AG09309 (cell line): ENCODE measurements at places on chromosomes 1 and 21.

DNA sequence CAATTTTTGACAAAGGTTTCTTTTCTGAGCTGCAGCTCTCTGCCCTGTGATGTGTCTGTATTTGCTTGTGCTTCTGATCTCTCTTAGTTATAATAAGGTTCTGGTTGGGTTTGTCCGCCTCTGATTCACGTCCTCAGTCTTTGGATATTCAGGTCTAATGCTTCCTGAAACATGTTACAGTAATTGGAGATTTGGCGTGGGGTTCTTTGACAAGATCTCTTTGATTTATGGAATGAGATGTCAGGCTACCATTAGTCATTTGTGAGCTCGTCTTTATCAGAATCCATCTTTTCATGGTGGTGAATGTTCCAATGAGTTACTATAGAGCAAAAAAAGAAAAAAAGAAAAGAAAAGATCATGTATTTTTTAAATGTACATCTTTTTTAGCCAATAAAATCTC is 62.5 kb downstream of the BACE2 start:
- no peak for DNase-seq

DNA sequence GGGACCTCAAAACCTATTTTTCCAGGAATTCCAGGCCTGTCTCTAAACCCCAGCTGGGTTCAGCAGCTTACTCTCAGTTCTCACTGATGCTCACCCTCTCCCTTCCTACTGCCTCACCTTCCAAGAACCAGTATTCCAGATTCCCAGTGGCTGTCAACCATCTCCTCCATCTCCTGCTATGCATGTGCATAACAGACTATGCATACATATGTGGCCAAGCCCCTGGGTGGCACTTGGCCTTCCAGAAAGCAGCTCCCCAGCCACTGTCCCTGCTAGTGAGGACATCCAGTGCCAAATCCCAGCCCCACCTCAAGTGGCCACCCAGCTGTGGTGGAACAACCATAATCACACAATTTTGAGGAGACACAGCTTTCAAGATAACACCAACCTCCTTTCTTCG is 475.7 kb upstream of the PKN2 start:
- DNase-seq = no peak

GRCh38 chr21:45574691-45575090 is 32.5 kb upstream of the SLC19A1 start:
- DNase-seq = no peak

DNA sequence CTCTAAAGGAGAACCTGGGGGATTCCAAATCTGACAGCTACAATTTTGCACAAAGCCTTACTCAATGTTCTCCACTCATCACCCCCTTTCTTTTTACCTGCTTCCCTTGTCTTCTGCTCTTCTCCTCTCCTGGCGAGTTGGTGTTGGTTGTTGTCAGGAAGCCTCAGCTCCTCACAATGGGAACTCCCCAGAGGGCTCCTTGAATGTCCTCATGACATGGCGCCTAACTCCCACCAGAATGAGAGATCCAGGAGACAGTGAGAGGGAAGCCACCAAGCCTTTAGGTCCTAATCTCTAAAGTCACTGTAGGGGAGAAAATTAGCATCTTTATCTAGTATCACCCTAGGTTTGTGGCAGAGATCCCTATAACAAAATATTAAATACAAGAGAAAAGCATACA is 87.8 kb downstream of the SLC16A1 start:
- DNase-seq = no peak

DNA sequence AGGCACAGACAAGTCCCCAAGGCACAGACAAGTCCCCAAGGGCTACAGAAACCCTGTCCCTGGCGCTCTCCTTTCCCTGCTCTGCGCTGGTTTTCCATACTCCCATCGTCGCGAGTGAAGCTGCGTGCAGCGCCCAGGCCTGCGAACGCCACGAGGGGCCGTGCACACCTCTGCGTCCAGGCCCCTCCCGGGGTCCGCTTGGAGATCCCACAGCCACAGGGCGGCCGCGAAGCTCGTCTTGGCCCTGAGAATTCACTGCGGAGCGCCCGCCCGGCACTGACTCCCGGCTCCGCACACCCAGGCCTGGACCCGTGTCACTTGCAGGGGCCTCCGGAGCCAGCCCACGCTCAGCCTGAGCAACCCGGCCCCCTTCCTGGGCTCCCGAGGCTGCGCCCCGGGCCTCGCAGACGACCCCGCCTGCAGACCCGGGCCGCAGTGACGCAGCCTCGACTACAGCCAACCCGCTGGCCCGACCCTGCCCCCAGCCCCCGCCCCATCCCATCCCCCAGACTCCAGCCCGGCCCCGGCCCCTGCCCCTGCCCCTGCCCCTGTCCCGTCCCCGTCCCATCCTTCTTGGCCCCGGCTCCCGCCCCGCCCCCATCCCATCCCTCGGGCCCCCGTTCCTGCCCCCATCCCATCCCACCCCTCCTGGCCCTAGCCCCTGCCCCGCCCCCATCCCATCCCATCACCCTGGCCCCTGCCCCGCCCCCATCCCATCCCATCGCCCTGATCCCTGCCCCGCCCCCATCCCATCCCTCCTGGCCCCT is 841 bp downstream of the POFUT2 start:
- DNase-seq = no peak

GRCh38 chr1:47128221-47128620 is 9.0 kb upstream of the CYP4A22 start:
- DNase-seq = no peak

DNA sequence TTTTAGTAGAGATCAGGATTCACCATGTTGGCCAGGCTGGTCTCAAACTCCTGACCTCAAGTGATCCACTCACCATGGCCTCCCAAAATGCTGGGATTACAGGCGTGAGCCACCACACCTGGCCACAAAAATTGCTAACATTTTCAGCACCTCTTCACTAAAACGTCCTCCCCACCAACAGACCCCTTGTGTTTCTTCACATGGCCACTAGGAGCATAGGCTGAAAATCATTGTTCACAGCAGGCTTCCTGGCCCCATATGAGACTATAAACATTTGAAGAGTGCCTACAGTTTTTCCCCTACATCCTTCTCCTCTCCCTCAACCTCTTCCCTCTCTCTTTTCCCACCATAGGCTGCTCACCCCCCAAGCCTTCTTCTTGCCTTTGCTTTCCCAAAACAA is 28.0 kb upstream of the SFPQ start:
- DNase-seq = no peak

DNA sequence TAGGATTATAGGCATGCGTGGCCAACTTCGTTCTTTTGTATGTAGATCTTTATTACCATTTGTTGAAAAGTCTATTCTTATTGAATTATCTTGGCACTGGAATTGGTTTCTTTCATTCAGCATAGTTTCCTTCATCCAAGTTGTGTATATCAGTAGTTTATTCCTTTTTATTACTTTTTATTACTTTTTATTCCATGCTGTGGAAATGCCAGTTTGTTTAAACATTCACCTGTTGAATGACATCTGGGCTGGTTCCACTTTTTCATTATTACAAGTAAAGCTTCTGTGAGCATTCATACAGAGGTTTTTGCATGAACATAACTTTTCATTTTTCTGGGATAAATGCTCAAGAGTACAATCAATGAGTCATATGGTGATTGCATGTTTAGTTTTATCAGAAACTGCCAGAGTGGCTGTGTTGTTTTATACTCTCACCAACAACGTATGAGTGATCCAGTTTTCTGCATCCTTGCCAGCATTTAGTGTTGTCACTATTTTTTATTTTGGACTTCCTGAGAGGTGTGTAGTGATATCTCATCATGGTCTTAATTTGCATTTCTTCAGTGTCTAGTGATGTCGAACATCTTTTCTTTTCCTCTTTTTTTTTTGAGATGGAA is 28.6 kb downstream of the PTPRU start:
- peak; percentile 53 for DNase-seq

- no peak for DNase-seq
Measured at GRCh38 chr1:167065471-167065870, 24.7 kb downstream of the GPA33 start.

- DNase-seq = no peak
Measured at GRCh38 chr1:6096243-6097116, 50.8 kb downstream of the KCNAB2 start.

DNA sequence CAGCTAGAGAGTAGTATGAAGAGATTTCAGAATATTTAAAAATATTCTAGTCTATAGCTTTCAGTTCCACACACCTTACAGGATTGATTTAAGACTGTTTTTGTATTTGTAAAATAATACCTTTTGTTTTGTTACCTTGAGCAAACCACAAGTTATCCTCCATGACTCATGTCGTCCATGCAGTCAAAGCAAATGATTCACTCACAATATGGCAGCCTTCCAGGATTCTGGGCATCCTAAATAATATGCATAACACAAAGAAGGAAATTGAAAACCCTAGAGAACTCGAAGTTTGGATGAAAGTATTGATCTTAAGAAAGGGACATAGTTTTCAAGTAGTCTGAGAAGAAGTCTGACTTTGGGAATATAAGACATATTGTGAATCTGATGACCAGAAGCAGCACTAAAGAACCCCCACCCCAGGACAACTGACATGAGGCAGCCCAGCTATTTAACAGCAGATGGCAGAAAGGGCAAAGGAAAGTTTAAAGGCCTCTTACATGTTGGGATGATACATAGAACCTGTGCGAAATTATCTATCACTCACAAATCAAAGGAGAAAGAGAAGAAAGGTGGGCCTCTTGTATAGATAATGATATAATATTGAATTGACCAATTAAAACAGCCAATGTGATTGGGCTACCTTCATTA is 857.9 kb downstream of the BRINP3 start:
- DNase-seq = no peak

- no peak for DNase-seq
Measured at GRCh38 chr1:55815745-55816455, 600.7 kb upstream of the USP24 start.

DNA sequence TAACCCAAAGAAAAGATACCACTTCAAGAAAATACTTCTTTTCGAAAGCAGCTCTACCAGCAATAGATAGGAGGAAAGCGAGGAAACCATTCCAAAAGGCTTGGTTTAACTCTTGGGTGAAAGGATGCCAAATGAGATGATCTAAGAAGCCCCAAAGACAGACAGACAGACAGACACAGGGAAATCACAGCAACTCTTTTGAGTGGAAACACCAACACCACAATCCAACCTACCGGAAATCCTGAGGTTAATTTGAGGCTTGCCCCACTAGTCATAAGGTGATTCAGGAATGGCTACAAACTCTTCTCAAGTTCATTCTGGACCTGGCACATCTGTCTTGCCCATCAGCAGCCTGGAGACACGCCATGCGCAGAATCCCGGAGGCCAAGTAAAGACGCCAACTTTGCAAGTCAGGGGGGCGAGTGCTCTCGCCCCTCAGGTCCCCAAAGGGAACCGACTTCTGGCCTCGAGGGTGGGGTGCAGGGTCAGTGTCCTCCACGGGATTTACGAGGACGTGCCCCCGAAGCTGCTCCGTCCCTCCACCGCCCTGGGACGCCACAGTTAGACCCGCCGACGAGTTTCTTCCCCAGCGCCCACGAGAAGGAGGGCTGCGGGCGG is 778 bp downstream of the EVI5 start:
- DNase-seq = no peak

DNA sequence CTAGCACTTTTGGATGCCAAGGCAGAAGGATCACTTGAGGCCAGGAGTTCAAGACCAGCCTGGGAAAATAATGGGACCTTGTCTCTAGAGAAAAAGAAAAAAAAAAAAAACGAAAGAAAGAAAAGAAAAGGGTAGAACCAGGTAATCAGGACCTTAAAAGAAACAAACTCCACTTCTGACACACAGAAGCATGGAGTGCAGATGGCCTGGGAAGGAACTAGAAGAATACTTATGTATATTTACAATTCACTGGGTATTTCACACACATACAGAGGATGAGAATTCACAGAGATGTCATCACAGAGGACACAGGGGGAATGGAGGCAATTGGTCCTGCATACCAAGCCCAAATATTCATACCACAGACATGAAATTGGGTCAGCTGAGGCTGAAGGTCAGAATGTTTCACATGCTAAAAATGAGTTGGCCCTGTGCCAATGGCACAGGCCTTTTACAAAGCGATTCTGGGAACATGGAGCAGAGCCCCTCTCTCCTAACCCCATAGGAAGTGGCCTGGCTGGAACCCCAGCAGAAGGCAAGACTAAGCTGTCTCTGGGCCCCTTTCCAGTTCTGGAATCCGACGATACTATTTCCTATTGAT is 4.4 kb downstream of the B4GALT3 start:
- peak; percentile 75 for DNase-seq

- no peak for DNase-seq
Measured at GRCh38 chr1:217955723-217956122, 324.6 kb downstream of the SPATA17 start.

DNA sequence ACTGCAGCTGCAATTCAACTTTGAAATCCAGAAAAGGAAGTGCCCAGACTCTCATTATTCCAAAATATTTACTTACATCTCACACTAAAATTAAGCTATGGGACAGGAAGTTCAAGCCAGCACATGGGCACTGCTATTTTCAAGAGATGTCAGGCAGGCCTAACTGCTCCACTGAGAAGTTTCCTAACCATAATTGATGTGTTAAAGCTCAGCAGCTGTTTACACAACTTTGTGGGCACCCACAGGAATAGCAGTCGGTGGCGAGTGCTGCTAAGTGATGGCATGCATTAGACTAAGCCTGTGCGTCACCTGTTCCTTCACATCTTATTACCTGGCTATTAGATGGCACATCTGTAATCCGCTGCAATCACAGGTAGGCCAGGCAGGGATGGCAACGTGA is 303.3 kb upstream of the DAB1 start:
- DNase-seq = no peak

DNA sequence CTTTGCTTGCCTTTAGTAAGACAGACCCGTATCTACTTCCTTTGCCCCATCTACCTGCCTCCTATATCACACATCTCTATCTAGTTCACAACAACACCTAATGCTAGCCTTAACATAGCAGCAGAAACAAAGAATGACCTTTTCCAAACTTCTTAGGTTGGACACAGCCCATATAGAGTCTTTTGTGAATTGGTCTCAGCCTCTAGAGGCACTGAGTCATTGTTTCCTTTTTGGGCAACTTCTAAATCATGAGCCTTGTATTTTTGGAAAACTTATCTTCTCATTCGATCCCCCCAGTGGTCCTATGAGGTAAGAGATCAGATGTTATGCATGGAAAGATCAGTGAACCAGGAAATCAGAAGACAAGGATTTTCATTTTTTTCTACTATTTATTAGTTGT is 679.4 kb upstream of the USP24 start:
- DNase-seq = no peak

- no peak for DNase-seq
Measured at GRCh38 chr1:228935855-228936727, 200.8 kb downstream of the RHOU start.

- no peak for DNase-seq
Measured at GRCh38 chr1:156308078-156308477, 9.0 kb upstream of the VHLL start.

DNA sequence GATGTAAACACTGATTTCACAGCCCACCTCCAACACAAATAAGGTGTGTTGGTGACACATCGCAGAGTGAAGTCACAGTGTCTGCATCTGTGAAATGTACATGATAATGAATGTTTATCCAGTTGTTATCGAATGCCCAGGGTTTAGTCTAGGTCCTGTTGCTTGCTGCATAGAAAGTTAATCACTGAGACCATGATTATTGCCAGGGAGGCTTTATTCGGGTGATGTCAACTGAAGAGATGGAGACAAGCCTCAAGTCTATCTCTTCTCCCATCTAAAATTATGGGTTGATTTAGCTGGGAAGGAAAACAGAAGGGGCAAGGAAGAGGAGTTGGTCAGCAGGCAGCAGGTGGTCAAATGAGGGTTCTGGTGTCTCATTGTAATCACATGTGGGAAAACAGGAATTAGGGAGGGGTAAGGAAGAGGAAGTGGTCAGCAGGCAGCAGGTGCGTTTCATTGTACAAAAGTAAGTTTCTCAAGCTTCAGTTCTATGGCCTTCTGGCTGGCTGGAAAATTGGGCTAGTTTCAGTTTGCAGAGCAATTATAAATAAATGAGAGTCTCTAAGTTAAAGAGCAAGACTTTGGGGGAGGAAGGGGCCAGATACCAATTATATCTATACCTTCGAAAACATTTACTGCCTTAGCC is 146.3 kb upstream of the DNAH14 start:
- DNase-seq = no peak

GRCh38 chr1:209483691-209484090 is 99.8 kb upstream of the CAMK1G start:
- DNase-seq = no peak
